Activated T-helper 1 cell treated with Interleukin-2 at 50 U/mL for 16 hours (primary cell): ENCODE measurements at places on chromosomes 4 and X.

GRCh38 chrX:32533848-32534247 is 677.5 kb downstream of the DMD start:
- DNase-seq = no peak

DNA sequence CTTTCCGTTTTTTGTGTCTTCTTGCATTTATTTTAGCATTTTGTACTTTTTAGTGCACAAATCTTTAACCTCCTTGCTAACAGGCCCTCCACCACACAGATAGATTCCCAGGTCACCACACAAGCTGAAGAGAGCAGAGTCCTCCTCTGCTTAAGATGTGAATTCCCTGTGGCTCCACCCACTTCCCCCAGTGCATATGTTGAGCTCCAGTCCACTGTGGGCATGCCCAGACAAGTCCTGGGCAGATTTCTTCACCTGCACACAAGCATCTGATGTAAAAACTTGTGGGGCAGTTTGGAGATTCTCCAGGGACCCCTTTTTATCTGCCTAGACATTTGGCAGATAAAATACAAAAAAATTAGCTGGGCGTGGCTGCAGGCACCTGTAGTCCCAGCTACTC is 19.8 kb upstream of the PASD1 start:
- DNase-seq = no peak

DNA sequence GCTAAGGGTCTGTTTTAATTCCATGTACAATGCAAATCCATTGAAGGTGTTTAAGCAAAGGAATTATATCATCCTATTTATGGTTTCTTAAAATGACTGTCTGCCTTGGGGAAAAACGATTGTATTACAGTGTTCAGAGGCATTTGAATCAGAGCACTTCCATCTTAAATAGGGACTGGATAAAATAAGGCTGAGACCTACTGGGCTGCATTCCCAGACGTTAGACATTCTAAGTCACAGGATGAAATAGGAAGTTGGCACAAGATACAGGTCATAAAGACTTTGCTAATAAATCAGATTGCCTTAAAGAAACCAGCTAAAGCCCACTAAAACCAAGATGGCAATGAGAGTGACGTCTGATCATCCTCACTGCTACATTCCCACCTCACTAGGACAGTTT is 1167.2 kb upstream of the PABPC4L start:
- no peak for DNase-seq

DNA sequence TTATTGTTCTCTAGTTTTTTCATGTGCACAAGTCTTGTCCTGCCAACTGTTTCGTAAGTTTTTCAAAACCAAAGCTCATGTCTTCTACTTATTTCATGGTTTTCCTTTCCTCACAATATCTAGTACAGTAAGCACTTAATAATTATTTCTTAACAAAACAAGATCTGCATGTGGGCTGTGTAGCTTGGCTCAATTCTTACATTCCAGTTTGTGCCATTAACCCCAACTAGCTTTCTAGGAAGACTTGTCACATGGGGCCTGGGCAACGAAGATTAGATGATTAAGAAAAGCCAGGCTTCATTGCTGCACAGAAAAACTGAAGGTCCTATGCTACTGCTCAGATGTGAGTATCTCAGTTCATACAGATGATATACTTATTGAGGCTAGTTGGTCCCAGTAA is 155.3 kb upstream of the TEX13A start:
- no peak for DNase-seq

- no peak for DNase-seq
These were observed 99.8 kb upstream of the TSPAN5 start for GRCh38 chr4:98758182-98758581.
